ENCODE measurements at places on chromosomes 3 and 15.
A peak's percentile ranks its signal among the peaks of the same experiment; 100 is the strongest.

DNA sequence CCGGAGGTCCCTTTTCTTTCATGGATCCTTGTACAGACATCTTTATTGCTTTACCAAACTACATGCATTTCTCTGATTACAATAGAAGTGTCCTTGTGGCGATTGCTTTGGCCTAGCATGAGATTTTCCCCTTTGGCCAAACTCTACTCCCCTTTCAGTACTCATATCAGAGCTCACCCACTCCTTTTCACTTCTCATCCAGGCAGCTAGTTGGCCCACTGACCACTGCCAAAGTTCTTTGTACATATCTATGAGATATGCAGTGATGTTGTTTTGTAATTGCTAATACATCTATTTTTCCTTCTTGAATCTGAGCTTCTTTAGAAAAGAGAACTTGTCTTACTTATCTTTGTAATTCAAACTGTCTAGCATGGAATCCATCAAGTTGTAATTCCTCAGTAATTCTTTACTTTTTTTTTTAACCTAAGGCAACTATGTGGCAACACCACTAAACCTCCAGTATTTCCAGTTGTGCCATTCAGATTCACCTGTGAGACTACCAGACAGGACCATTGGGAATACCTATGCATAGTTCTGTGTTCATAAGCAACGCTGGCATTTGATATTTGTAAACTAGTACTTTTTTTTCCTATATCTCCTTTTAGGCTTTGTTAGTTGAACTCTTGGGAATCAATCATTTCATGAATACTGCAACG is 39.2 kb downstream of the AADACL2 start:
- DNase-seq: no peak

- no peak for DNase-seq
Observed at GRCh38 chr3:128238184-128238489, 84.9 kb downstream of the EEFSEC start.

DNA sequence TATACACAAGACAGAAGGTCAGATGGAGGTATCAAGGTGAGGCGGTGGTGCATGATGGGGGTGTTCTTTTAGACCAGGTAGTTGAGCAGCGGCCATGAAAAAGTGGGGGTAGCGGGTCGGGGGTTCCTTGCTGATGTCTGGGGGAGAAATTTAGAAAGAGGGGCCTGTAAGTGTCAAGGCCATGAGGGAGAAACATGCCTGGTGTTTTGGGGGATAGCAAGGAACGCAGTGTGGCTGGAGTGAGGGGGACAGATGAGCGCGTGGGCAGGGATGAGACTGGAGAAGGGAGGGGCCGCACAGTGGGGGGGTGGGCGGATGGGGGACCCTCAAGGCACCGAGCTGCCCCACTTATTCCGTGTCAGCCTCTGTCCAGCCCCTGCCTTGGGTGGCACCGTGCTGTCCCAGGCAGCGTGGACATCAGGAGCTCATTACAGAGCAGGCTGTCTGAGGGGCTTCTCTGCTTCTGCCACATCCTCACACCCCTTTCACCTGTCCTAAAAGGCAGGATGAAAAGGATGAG is 143.3 kb downstream of the SMAD6 start:
- DNase-seq: no peak

DNA sequence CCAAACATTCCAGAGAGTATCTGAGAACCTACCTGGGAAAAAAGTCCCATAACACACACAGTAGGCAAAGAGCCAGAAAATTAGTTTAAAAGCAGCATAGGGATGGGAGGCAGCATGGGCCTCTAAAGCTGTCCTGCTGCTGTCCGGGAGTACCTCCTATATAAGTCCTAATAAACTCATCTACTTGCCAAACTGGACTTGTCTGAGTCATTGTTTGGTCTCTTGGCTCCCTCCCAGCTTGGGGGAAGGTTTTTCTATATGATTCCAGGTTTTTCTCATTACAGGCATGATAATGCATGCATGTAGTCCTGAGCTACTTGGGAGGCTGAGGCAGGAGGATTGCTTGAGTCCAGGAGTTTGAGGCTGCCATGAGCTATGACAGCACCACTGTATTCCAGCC is 17.5 kb upstream of the HACD2 start:
- no peak for DNase-seq

- DNase-seq: no peak
Observed at GRCh38 chr3:165624761-165625160, 212.5 kb downstream of the BCHE start.

DNA sequence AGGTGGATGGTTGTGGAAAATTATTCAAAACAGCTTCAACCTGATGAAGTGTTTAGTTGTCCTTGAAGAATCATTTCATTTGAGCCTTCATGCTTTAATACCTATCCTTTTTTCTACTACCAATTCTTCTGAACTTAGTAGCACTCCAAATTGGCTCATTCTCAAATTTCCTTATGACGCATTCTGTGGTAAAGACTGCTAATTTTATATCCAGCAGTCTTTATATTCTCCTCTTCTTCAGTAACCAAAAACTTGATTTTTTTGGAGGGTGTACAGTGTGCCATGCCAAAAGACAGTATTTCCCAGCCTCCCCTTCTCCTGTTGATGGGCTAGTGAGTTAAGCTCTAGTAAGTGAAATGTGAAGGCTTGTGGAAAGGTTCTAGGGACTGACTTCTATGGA is 25.2 kb downstream of the CGNL1 start:
- DNase-seq: no peak

GRCh38 chr3:186932281-186933181 is 2.2 kb downstream of the ST6GAL1 start:
- no peak for DNase-seq

DNA sequence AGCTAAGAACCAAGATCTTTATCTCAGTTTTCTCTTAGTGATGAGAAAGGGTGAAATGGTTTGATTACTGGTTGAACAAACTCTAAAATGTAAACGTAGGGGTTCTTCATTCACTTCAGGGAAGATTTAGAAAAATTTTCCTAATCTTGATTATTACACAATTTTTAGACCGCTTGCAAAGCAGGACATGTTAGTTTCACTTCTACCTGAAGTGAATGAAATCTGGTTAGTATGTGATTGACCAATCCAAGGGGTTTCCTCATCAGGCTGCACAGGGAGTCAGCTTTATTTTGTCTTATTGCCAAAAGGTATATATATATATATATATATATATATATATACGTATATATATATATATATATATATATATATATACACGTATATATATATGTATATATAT is 740.4 kb downstream of the TUSC7 start:
- DNase-seq: no peak

DNA sequence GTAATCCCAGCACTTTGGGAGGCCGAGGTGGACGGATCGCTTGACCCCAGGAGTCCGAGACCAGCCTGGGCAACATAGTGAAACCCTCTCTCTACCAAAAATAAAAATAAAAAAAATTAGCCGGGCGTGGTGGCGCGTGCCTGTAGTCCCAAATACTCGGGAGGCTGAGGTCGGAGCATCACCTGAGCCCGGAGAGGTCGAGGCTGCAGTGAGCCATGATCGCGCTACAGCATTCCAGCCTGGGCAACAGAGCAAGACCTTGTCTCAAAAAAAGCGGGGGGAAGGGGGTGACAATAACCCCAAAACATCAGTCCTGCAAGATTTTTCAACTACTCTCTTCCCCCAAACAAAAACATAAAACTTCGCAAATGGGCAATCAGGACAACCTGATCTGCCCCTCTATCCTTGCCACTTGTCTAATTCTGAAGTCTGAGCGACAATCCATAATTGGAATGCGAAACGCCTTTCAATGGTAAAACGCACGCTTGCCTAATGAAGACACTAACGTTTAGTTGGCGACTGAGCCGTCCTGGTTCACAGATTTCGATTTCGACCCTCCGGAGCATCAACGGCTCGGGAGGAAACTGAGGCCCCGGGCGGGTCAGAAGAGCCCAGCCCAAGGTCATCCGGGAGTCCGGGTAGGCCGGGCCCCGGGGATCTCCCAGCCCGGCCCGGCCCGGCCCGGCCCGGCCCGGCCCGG is 868 bp downstream of the BTBD1 start:
- peak; percentile 27 for DNase-seq

DNA sequence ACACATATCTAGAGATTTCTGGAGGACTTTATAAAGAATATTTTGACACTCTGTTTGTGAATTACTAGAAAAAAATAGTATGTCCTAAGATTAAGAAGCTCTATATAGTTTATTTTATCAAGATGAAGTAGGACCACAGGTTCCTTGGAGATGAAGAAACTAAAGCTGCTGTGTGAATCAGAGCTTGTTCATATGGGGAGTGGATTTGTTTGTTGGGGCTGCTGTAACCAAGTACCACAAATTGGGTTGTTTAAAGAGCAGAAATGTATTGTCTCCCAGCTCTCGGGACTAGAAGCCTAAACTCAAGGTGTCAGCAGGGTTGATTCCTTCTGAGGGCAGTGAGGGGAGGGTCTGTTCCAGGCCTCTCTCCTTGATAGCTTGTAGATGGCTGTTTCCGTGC is 270.6 kb upstream of the UMPS start:
- DNase-seq: no peak

Data from NCI-H146 (cell line).